Endothelial cell of umbilical vein (primary cell): ENCODE measurements at places on chromosomes 3 and 15.

DNA sequence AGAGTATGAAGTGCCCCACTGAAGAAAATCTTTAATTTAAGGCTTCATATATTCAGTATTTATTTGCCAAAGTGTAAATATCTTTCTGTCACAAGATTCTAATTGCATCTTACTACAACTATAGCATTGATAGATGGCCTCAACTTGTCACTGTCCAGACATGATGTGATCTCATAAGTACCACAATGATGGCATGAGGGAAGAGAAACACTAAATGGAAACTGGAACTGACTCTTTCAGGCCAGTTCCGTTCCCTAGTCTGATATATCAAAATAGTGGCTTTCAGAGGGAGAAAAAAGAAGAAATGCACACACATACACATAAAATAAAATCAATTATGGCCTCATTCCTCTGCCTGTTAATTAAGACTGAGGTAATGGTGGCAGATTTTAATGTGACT, 615.7 kb downstream of the TBL1XR1 start:
- no peak for DNase-seq

- DNase-seq: no peak
These were observed 29.2 kb downstream of the PAQR9 start for GRCh38 chr3:142934128-142934886.

DNA sequence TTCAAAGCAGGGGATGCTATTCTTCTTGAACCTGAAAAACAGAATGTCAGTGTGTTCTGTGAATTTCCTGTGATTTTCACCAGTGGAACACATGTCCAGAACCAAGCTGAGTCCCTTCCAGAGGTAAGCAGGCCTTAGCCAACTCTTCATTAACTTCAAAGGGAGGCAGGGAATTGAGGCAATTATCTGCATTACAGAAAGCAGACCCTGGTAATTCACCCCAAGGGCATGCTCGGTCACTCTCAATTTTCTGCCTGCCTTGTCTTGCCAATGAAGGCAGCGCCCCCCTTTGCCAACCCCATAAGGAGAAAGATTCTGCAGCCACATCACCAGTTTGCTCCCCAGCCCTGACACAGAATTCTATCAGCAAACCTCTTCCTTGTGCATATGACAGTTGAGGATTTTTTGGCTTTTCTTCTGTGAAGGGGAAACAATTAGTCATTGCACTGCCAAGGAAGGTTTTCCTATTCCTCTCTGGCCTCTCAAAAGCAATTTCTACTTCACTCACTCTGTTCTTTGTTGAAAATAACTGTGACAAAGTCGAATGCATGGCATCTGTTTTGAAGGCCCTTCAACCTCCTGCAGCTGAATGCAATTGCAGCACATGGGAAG, 85.3 kb downstream of the HHLA2 start:
- DNase-seq: no peak

DNA sequence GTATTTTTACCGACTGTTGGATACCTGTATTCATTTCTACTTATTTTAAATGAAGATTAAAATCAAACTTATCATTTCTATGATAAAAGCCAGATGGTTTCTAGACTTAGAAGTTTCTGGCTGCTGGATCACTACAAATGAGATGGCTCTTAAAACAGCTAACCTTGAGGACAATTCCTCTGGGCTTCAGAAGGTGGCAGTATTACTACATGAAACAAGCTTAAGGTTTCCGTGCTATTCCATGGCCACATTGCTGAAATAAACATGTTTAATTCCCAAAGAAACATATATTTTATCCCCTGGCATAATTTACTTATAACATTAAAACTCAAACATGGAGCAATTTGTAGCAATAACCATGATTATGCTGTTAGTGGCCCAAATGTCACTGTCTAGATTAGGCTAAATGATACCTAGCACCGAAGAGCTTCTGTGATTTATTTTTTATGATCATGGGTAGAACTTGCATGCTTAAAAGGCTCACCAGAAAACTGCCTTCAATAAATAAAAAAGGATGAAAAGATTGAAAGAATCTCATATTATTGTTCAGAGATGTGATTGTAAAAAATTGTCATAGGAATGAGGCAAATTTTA, 204.0 kb upstream of the NANOGP8 start:
- peak; percentile 71 for DNase-seq

- DNase-seq: peak; percentile 62
These were observed 190.6 kb upstream of the ADAMTS9 start for GRCh38 chr3:64878362-64878761.

- DNase-seq: no peak
These were observed 80.3 kb upstream of the FLNB start for GRCh38 chr3:57927916-57928315.

DNA sequence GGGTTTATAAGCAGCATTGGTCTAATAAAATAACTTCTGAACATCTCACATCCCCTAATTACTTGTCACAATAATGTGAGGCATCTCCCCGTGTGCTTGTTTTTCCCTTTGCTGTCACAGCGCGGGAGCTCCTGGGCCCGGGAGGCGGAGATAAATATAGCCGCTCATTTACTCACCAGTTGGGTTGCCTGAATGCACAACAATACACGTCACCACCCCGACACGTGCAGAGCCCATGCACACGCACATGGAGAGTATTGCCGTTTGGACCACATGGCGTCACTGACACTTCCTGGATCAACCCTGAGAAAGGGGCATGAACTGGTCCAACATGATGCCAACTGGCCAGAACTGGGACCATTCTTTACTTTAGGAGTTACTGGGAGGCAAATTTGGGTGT, 76.2 kb downstream of the MRPL46 start:
- DNase-seq: no peak

DNA sequence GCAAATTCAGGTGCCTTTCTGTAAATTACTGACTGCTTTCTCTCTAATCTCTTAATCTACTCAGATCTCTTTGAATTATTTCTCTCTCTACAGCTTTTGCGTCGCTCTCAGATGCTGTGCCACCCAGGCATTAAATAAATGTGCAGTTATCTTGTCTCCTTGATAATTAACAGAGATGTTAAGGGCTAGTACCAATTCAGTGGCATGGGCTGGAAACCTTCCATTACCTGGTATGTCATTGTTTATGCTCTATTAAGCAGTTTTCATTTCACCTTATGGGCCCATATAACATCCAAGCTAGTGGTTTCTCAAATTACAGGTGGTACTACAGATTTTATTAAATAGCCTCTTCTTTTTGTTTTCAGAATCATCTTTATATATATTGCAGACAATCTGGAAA, 66.0 kb downstream of the PEX5L start:
- DNase-seq: no peak

GRCh38 chr3:39809181-39809994, at the start of gene MYRIP:
MYRIP (plus strand) TSS chr3:39809609; CDS start chr3:39900817, 91,208 bp downstream.
- DNase-seq: peak; percentile 81

GRCh38 chr15:24957691-24958090, 2.9 kb downstream of the SNRPN start:
- DNase-seq: no peak

DNA sequence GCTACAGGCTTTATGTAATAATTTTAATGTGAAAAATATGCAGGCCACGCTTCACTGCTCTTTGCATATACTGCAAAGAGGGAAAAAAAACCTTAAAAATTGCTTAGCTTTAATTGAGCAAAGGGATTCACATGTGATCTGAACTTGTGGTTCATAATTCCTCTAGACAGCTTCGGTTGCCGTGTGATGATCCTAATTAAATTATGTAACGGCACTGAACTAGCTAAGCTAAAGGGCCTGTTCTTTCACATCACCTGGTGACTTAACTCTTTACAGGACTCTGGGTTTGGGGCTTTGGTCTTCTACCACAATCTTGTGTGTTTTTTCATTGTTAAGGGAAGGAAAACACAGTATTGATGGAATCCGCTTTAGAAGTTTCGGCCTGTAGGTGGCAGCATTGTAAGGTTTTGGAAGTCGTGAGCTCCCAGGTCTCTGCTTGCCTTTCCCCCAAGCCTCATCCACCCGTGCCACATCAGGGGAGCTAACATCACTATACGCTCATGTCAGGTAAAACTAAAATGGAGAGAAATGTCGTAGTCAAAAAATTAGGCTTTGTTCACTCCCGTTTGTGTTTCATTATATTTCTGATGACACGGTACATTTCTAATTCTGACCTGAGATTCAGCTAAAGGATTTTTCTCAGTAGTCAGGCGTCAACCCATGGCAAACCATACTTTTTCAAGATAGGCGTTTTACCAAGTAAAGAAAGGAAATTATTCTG, 205.6 kb upstream of the DPH6 start:
- peak; percentile 85 for DNase-seq

DNA sequence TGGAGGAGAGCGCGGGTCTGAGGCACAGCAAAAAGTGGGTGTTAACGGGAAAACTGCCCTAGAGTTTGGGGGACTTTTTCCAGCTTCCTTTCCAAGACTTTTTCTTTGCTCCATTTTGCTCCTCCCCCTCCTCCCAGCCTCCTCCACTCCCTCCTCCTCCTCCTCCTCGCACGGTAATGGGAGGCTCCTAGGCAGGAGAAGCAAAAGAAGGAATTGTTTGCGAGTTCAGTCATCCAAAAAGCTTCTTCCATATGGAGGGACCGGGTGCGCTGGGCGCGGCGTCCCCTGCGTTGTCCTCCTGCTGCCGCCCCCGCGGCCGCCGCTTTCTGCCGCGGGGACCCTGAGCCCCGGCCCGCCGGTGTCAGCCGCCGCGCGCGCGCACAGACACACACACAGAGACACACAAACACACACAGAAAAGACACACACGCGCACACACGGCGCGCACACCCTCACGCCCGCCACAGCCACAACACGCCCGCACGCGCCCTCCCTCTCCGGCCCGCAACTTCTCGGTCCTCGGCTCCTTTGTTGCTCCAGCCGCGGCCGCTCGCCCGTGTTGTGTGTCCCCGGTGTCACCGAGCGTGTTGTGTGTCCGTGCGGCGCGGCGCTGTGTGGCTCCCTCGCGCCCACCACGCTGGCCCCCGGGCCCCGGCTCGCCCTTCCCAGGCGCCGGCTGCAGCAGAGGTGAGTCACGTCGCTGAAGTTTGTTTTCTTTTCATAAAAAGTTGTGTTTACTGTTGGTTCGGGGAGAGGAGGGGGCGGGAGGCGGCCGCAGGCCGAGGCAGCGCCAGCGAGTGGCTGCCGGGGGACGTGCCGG, at the start of gene BOC:
TSS of gene BOC (plus strand) at position 228 of the 820 bp plus-strand sequence. CDS start 38,246 bp downstream, outside the sequence.
- DNase-seq: peak; percentile 10
